ENCODE measurements at places on chromosomes 16 and 17. TPM values are rescaled to one million over a fixed set of nuclear protein-coding genes. Genes with fewer than 3 reads are reported as not detected.
A peak's percentile ranks its signal among the peaks of the same experiment; 100 is the strongest.

DNA sequence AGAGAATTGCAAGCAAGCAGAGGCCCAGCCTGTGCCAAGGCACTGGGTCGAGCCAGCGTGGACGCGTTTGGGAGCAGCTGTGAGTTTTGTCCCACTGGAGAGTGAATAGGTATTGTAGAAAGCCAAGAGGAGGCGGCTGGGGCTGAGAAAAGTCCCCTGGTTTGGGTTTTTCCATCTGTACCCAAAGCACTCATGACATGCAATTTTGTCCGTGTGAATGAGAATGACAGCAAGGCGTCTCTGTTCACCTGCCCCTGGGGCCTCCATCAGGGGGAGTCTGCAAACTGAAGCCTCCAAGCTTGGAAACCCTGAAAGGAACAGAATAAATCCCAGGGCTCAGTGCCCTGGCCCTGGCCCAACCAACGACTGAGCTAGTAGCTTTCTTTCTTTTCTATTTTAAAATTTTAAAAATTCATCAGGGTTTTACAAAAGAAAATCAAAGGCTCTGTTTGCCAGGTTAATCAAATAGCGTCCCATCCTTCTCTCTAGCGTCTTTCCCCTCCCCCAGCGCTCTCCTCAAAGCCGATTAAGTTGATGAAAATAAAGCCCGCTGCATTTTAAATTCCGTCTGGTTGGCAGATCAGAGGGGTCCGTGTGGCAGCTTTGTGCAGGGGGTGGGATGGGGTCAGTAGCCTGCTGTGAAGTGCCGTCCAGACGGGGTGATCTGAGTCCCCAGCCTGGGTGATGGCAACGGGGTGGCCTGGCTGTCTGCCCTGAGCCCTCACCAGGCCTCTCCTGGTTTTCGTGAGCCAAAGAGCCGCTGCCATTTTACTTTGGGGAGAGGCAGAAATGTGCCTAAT lies 171.0 kb downstream of the KATNIP start:
- no peaks in the 10 kb centered on the region for H3K4me1 ChIP-seq
- DNase-seq = no peak
- H3K27ac ChIP-seq = no peak overlapping the region
- H3K27me3 ChIP-seq = no peaks in the 10 kb centered on the region

GRCh38 chr16:80433623-80434022 lies 107.2 kb upstream of the DYNLRB2 start:
- no peaks in the 10 kb centered on the region for H3K27me3 ChIP-seq
- H3K36me3 ChIP-seq = no peaks in the 10 kb centered on the region
- H3K4me1 ChIP-seq = no peaks in the 10 kb centered on the region
- no peak overlapping the region for H3K27ac ChIP-seq
- DNase-seq = no peak
- no peak overlapping the region for H3K4me3 ChIP-seq

Gene WNT9B
- total RNA-seq = not detected

Gene ADAM11
- total RNA-seq = 0.39 TPM

DNA sequence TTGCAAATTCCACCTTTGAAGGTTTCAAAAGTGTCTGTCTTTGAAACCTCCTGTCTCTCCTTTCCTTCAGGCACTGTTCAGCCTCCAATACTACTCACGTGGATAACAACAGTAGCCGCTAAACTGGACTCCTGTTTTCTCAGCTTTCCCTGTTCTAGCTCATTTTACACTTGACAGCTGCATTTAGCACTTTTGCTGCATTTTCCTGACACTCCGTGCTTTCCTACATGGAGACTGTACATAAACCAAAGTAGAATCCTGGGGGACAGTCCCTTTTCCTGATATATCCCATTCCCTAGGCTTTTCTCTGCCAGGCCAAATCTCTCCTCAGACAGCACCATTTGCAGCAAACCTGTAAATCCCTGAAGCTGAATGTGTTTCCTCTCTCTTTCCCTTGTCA lies 3.6 kb downstream of the CCL5 start:
- no peak for DNase-seq
- H3K4me3 ChIP-seq = no peak overlapping the region
- no peaks in the 10 kb centered on the region for H3K36me3 ChIP-seq
- H3K4me1 ChIP-seq = peaks cover 17% of the 10 kb centered on the region

DNA sequence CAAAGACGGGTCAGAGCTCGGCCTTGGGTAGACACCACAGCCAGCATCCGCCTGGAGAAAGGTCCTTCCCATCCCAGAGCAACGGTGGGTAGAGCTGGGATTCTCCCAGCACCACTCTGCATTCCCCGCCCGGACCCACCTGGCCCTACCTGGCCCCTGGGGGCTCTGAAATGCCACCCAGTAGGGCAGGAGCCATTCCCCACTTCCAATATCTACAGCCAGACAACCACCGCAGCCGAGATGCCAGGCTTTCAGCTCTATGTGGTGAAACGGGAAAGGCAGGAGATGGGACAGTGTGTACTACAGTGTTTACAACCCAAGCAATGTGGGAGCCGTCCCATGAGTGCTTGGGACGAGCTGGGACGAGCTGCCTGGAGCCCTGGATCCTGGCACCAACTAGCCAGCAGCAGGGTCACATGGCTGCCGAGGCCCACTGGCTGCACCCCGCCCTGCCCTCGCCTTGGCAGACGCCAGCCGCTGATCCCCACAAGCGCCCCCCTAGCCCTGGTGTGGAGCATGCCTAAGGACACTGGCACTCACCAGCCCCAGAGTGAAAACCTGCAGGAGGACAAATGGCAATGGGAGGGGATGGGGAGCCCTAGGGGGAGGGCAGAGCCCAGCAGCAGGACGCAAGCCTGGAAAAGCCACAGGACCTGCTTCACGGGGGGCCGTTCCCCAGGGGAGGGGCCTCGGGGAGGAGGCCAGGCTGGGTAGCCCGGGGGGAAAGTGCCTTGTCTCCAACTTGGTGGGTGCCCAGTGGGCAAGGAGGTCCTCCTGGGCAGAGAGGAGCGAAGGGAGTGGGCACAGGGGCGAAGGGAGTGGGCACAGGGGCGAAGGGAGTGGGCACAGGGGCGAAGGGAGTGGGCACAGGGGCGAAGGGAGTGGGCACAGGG lies 13.5 kb downstream of the TMC6 start:
- no peaks in the 10 kb centered on the region for H3K27me3 ChIP-seq
- H3K36me3 ChIP-seq = no peaks in the 10 kb centered on the region
- no peak for DNase-seq
- H3K27ac ChIP-seq = peak overlapping the region; percentile 43
- peaks cover 22% of the 10 kb centered on the region for H3K4me1 ChIP-seq

DNA sequence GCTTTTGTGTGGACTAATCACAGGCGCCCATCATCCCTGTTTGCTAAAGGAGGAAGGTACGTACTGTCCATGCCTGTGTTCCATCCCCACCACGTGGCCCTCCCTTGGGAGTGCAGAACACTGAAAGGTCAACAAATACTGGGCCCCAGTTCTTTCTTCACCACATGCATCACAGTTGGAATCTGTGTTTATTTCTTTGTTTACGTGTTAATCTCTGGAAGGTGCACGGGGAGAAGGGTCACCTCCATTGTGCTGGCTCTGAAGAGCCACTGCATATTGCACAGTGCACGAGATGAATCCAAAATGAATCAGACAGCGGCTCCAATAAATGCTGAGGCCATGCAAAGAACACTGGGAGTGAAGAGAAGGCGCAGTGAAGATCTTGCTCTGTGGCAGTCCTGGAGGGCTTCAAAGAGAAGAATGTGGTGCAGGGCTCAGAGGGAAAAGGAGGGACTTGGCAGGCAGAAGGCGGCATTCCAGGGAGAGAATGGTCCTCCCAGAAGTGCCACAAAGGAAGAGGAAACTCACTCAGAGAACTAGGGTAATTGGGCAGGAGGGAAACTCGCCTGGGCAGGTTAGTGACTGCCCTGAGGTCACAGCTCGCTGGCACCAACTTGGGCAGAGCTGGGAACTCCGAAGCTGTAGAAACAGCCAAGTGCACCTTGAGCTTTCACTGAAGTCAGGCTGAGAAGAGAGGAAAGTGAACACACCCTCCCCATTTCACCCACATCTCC lies 3.7 kb downstream of the RPH3AL start:
- H3K27me3 ChIP-seq = no peaks in the 10 kb centered on the region
- H3K4me1 ChIP-seq = no peaks in the 10 kb centered on the region
- no peak for DNase-seq
- no peak overlapping the region for H3K4me3 ChIP-seq
- no peaks in the 10 kb centered on the region for H3K36me3 ChIP-seq

Gene BIRC5
- total RNA-seq = 0.51 TPM

- peaks cover 24% of the 10 kb centered on the region for H3K4me1 ChIP-seq
- DNase-seq = no peak
- H3K27me3 ChIP-seq = no peaks in the 10 kb centered on the region
- H3K4me3 ChIP-seq = no peak overlapping the region
- H3K27ac ChIP-seq = no peak overlapping the region
- no peaks in the 10 kb centered on the region for H3K36me3 ChIP-seq
Measured at GRCh38 chr17:57097832-57098421, 12.9 kb downstream of the AKAP1 start.

DNA sequence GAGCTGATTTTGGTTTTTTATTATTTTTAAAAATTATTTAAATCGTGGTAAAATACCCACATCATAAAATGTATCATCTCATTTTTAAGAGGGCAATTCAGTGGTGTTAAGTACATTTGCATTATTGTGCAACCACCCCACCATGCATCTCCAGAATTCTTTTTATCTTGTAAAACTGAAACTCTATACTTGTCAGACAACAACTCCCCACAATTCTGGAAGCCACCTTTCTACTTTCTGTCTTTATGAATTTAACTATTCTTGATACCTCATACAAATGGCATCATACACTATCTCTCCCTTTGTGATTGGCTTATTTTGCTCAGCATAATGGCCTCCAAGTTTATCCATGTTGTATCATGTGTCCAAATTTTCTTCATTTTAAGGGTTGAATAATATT lies 97.9 kb downstream of the HS3ST3B1 start:
- H3K36me3 ChIP-seq = no peaks in the 10 kb centered on the region
- no peaks in the 10 kb centered on the region for H3K4me1 ChIP-seq
- H3K27ac ChIP-seq = no peak overlapping the region
- H3K27me3 ChIP-seq = no peaks in the 10 kb centered on the region
- no peak for DNase-seq
- H3K4me3 ChIP-seq = no peak overlapping the region

Gene SEPTIN1
- 154 TPM for total RNA-seq

- no peak overlapping the region for H3K4me3 ChIP-seq
- H3K27me3 ChIP-seq = no peaks in the 10 kb centered on the region
- DNase-seq = no peak
- H3K4me1 ChIP-seq = peaks cover 12% of the 10 kb centered on the region
Measured at GRCh38 chr17:2237521-2237921, 66.1 kb downstream of the SMG6 start.
